ENCODE measurements at places on chromosomes 6 and 20. TPM values are rescaled to one million over a fixed set of nuclear protein-coding genes. Genes with fewer than 3 reads are reported as not detected.

DNA sequence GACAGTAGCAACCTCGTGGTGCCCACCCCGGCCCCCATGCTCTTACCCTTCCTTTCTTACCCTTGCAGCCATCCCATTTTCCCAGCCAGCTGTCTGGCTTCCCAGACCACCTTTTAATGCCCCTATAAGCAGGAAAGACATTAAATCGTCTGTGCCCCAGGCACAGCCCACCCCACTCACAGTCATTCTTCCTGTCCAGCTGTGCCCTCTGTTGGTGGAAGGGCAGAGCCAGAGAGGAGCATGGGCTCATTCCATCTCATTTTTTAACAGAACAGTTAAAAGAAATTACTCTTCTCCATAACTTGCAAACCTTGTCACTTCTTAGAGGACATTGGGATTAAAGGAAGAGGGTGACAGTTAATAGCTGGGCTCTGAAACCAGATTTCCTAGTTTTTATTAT is 240.5 kb downstream of the NRN1 start:
- H3K27me3 ChIP-seq, result no peaks in the 10 kb centered on the region
- H3K4me3 ChIP-seq, result no peak overlapping the region
- peak; percentile 27 for DNase-seq
- H3K4me1 ChIP-seq, result no peaks in the 10 kb centered on the region
- H3K36me3 ChIP-seq, result peaks cover 2% of the 10 kb centered on the region
- no peak overlapping the region for H3K27ac ChIP-seq

GRCh38 chr6:38169221-38169976 is 349.9 kb downstream of the ZFAND3 start:
- H3K27ac ChIP-seq, result peak overlapping the region; percentile 34
- DNase-seq, result no peak
- peaks cover 3% of the 10 kb centered on the region for H3K36me3 ChIP-seq
- peaks cover 28% of the 10 kb centered on the region for H3K4me1 ChIP-seq
- no peaks in the 10 kb centered on the region for H3K27me3 ChIP-seq

DNA sequence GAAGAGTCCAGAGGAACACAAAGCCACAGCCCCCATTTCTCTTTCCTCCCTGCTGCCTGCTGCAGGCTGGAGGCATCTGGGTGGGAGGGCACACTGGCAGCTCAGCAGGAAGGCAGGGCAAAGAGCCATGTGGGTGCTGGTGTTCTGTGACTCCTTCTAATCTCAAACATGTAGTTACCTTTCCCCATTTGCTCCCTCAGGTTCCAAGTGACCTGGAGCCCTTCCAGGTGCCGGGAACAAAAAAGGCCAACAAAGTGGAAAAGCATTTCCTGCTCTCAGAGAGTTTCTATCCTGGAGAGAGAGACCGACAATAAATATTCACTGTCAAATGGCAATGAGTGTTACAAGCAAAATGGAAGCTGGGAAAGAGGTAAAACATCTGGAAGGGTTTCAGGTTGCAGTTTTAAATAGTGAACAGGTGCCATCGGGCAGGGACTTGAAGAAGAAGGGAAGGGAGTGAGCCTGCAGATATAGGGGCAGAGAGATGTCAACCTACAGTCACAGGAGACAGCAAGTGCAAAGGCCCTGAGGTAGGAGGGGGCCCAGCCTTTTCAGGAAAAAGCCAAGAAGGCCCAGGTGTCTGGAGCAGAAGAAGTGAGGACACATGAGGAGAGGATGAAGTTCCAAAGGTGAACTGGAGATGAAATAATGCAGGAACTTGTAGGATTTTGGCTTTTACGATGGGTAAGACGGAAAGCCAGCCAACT is 43.6 kb upstream of the IYD start:
- no peak for DNase-seq
- no peaks in the 10 kb centered on the region for H3K36me3 ChIP-seq
- no peaks in the 10 kb centered on the region for H3K4me1 ChIP-seq
- H3K4me3 ChIP-seq, result no peak overlapping the region
- peaks cover 14% of the 10 kb centered on the region for H3K27me3 ChIP-seq
- peak overlapping the region; percentile 29 for H3K27ac ChIP-seq

DNA sequence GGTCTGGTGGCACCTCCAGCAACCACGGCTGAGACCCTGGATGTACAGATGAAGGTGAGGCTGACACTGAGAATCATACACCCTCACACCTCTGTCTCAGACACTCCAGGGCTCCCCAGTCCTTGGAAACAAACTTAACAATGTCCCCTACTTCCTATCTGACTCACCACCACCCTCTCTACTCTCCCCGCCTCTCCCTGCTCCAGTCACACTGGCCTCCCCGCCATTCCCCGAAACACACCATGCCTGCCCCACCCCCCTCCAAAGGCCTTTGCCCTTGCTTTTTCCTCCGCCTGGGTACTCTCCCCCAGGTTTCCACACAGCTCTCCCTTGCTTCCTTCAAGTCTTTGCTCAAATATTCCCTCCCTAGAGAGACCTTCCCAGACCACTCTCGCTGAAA is 16.3 kb downstream of the BPI start:
- no peak overlapping the region for H3K27ac ChIP-seq
- H3K36me3 ChIP-seq, result no peaks in the 10 kb centered on the region
- no peak for DNase-seq

DNA sequence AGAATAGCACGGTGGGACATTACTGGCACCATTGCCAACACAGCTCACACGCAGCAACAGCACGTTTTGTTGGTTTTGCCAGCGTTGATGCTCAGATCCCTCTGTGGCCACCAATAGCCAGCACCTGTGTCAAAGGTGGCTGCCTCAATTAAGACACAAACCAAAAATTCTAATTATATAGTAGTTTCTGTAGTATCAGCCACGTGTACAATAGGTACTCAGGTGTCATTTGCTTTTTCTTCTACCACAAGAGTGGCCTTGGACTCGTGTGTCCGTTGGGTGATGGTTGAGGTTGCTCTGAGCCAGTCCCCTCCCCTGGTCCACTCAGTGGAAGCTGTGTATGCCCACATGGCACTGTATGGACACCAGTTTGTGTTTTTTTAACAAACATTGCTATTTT is 105.1 kb downstream of the CARMIL1 start:
- peaks cover 3% of the 10 kb centered on the region for H3K4me1 ChIP-seq
- H3K36me3 ChIP-seq, result no peaks in the 10 kb centered on the region
- DNase-seq, result no peak
- H3K27ac ChIP-seq, result no peak overlapping the region
- H3K27me3 ChIP-seq, result no peaks in the 10 kb centered on the region

DNA sequence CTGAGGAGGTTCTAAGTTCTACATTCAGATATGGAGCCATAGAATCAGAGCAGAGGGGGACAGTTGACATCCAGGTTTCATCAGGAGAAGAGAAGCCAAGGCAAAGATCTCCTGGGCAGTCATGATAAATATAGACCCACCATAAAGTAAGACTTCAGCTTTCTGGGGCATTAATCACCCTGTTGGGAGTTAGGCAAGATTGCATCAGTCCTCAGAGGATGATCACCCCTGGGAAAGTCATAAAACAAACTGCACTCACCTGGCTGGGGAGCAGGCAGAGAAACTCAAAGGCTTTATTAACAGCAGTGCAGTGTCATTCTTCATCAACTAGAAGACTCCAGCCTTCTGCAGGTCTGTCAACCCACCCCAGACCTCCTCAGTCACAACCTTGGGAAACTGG is 301.3 kb upstream of the JARID2 start:
- no peaks in the 10 kb centered on the region for H3K27me3 ChIP-seq
- DNase-seq, result no peak
- no peak overlapping the region for H3K4me3 ChIP-seq
- H3K27ac ChIP-seq, result no peak overlapping the region

- H3K36me3 ChIP-seq, result no peaks in the 10 kb centered on the region
- no peak for DNase-seq
- no peaks in the 10 kb centered on the region for H3K4me1 ChIP-seq
- no peaks in the 10 kb centered on the region for H3K27me3 ChIP-seq
- H3K27ac ChIP-seq, result no peak overlapping the region
- no peak overlapping the region for H3K4me3 ChIP-seq
Observed at GRCh38 chr6:69980624-69981023, 114.3 kb downstream of the COL19A1 start.

DNA sequence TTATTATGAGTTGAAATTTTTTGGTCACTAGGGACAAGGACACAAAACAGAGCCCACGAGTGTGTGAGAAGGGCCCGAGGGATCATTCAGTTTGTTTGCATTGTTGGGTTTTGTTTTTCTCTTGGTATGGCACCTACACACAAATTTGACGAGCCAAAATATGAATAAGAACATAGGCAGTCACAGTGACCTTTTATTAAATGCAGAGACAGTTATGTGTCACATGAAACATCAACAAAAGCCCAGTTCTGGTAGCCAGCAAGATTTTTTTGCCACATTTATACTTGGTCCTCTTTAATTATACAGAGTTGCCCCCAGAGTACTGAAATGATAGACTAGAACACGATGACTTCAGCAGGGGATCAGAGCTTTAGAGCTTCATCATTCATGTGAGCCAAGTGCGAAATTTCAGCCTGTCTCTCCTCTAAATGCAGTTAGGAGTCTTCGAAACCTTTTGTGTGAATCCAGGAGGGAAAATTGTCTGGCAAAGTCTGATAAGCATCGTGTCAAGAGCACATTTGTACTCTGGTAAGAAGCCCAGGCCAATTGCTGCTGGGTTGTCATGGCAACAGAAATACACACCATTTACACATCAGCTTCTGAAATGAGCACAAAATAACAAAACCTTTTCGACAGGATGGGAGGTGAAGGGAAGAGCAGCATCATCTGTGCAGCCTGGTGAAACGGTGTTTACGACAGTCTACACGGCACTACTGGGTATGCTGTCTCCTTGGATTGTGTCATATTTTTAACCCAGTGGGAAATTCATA is 79.2 kb upstream of the RIPOR2 start:
- no peak overlapping the region for H3K4me3 ChIP-seq
- DNase-seq, result no peak
- no peaks in the 10 kb centered on the region for H3K27me3 ChIP-seq
- no peaks in the 10 kb centered on the region for H3K36me3 ChIP-seq
- H3K27ac ChIP-seq, result no peak overlapping the region

- no peaks in the 10 kb centered on the region for H3K27me3 ChIP-seq
- peaks cover 24% of the 10 kb centered on the region for H3K36me3 ChIP-seq
- no peak overlapping the region for H3K4me3 ChIP-seq
- no peaks in the 10 kb centered on the region for H3K4me1 ChIP-seq
- no peak for DNase-seq
Observed at GRCh38 chr20:1368448-1369199, 24.2 kb downstream of the FKBP1A start.

DNA sequence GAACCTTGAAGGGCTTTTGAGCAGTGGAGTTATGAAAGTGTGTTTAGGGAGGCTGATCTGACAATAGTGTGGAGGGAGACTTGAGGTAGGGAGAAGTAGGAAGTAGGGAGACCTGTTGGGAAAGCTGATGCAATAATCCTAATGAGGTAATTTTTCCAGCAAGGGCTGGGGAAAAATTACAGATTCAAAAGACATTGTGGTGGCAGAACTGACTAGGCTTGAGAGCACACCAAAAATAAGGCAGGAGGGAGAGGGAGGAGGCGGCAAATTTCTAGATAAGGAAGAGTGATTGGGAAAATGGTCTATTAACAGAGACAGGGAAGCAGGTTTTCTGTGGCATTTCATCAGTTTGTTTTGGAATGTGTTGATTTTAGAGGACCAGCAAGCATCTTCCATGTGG is 5.5 kb downstream of the PRRT1 start:
- H3K36me3 ChIP-seq, result no peaks in the 10 kb centered on the region
- H3K4me1 ChIP-seq, result peaks cover 16% of the 10 kb centered on the region
- H3K27me3 ChIP-seq, result peaks cover 16% of the 10 kb centered on the region
- no peak for DNase-seq
- H3K4me3 ChIP-seq, result no peak overlapping the region

DNA sequence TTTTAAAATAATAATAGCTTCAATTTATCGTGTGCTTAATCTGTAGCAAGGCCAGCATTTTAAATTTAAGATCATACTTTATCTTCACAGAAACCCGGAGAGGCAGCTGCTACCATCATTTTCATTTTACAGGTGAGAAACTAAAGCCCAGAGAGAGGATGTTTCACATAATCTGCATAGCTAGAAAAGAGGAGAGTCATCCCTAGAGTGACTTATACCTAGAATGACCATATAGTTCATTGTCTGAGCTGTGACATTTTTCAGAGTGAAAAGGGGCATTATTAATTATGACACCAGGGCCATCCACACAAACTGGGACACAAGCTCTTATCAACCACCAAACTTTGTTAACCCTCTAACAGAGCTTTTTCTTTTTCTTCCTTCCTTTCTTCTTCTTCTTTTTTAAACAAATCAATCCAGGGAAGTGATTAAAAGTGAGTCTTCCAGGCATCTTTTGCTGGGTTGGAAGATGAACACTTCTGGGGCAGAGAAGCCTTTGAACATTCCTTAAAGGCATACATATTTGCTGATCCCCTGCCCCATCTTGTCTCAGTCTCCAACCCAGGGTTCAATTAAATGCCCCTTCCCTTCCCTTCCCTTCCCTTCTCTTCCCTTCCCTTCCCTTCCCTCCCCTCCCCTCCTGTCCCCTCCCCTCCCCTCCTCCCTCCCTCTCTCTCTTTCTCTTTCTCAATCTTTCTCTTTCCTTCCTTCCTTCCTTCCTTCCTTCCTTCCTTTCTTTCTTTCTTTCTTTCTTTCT is 272.5 kb upstream of the JAG1 start:
- H3K4me3 ChIP-seq, result no peak overlapping the region
- H3K27ac ChIP-seq, result no peak overlapping the region
- H3K4me1 ChIP-seq, result peaks cover 23% of the 10 kb centered on the region
- H3K27me3 ChIP-seq, result no peaks in the 10 kb centered on the region
- no peak for DNase-seq

- peaks cover 19% of the 10 kb centered on the region for H3K4me1 ChIP-seq
- H3K27ac ChIP-seq, result no peak overlapping the region
- DNase-seq, result no peak
- H3K4me3 ChIP-seq, result no peak overlapping the region
- peaks cover 4% of the 10 kb centered on the region for H3K27me3 ChIP-seq
- H3K36me3 ChIP-seq, result no peaks in the 10 kb centered on the region
Observed at GRCh38 chr6:87825821-87826221, 123.8 kb upstream of the AKIRIN2 start.

- DNase-seq, result no peak
- H3K4me1 ChIP-seq, result peaks cover 11% of the 10 kb centered on the region
- peaks cover 20% of the 10 kb centered on the region for H3K27me3 ChIP-seq
- no peak overlapping the region for H3K4me3 ChIP-seq
- H3K27ac ChIP-seq, result no peak overlapping the region
Observed at GRCh38 chr6:163661272-163661671, 246.8 kb downstream of the QKI start.

GRCh38 chr6:106446287-106446885 is 85.9 kb downstream of the CRYBG1 start:
- peaks cover 15% of the 10 kb centered on the region for H3K27me3 ChIP-seq
- no peaks in the 10 kb centered on the region for H3K36me3 ChIP-seq
- no peak overlapping the region for H3K4me3 ChIP-seq
- peaks cover 30% of the 10 kb centered on the region for H3K4me1 ChIP-seq

Gene HLA-DMB
- 0.43 TPM for total RNA-seq

Gene HLA-G
- 8.3 TPM for total RNA-seq

Gene FAXC
- 11.3 TPM for total RNA-seq

Gene PCSK2
- total RNA-seq, result 61.2 TPM

Gene ALDH8A1
- total RNA-seq, result 0.46 TPM

Gene C6orf163
- 4.7 TPM for total RNA-seq

Gene MAPK13
- total RNA-seq, result 29.4 TPM

Gene IL20RA
- 0.90 TPM for total RNA-seq

Gene PKIB
- 56.8 TPM for total RNA-seq

Gene ROS1
- 0.19 TPM for total RNA-seq

Gene PRPH2
- not detected for total RNA-seq

Gene PPP2R5D
- total RNA-seq, result 55.1 TPM
